Mucosa of gallbladder (tissue), 1 donor: ENCODE measurements at places on chromosomes 5 and 9. TPM values are rescaled to one million over a fixed set of nuclear protein-coding genes. Genes with fewer than 3 reads are reported as not detected.

APBA1 gene
- 10.7 TPM for total RNA-seq

ISOC1 gene
- 25.1 TPM for total RNA-seq

SPINK7 gene
- not detected for total RNA-seq

FBLL1 gene
- total RNA-seq: 0.23 TPM
